ENCODE measurements at places on chromosomes 2 and 18.

- DNase-seq, result no peak
Observed at GRCh38 chr2:127086990-127087790, 19.8 kb downstream of the BIN1 start.

GRCh38 chr2:126657148-126657635 lies 1.2 kb downstream of the GYPC start:
- DNase-seq, result no peak

GRCh38 chr2:203689426-203690116 lies 16.9 kb upstream of the CD28 start:
- no peak for DNase-seq

DNA sequence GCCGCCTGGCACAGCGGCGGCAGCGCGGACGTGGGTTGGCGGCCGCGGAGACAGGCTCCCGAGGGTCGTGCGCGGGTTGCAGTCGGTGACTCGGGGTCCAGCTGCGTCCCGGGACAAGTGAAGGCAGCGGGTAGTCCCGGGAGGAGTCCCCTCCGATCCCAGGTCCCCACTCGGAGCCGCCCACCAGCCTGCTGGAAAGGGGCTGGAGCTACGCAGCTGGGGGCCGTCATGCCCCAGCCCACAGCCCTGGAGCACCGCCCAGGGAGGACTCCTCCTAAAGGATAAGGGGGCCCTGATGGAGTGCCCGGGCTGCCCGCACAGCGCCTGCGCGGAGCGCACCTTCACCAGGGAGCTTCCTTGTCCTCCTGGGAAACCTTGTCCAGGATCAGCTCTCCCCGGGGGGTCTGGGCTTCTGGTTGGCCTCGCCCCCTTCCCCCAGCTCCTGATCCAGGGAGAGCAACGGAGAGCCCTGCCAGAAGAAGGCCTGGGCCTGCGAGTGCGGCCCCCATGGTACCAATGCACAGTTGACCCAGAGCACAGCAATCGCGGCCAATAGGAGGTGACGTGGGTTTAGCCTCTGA lies 25.9 kb upstream of the ALPP start:
- no peak for DNase-seq

GRCh38 chr2:69298261-69298660 lies 88.8 kb downstream of the GFPT1 start:
- DNase-seq, result no peak

DNA sequence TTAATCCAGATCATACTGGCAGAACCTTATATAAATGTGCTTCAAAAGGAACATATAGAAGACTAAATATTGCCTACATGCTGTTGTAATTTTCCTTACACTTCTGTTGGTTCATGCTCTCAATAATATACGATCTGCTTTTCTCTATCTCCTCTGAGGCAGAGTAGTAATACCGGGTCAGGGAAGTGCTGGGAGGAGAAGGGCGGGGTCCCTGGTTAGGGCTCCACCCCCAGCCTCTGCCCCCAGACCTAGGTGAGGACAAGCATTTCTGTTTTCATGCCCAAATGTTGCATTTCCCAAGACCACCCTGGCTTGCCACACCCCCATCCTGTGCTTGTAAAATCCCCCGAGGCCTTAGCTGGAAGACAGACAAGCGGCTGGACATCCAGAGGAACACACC lies 55.3 kb downstream of the PLA2R1 start:
- DNase-seq, result no peak

- no peak for DNase-seq
Observed at GRCh38 chr18:64055019-64055418, 85.1 kb downstream of the SERPINB8 start.

DNA sequence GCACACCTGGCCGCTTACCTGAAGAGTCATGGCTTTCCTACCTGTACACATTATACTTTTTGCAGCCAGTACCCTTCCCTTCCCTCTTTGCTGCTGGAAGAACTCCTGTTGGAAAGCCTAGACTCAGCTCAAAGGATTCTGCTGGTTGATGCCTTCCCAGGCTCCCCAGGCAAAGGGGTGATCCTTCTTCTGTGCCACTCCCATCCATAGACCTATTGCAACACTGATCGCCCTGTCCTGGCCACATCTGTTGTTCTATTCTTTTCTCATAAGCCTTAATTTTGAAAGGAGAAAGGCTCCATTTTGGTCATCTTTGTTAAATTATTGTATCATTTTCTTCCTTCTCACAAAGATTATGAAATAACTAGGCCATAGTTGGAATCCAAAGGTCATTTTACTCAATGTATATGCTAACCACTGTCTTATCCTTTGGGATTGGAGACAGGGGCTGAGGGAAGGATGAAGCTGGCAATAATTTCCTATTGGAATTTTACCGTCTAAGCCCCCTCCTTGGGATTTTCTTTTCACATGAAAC lies 3.4 kb upstream of the PRKCE start:
- no peak for DNase-seq

GRCh38 chr2:120314690-120315366 lies 31.1 kb upstream of the INHBB start:
- DNase-seq, result no peak

DNA sequence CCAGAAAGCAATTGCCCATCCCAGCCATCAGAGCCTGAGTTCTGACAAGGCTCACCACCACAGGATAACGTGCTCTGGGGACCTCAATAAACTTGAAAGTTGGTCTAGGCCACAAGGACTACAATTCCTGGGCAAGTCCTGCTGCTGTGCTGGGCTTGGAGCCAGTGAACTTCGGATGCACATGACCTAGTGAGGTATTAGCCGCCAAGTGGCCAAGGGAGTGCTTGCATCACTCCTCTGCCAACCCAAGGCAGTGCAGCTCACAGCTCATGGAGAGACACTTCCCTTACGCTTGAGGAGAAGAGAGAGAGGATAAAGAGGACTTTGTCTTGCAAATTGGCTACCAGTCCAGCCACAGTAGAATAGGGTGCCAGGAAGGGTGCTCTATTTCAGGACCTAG lies 219.6 kb downstream of the MBD2 start:
- DNase-seq, result no peak

- DNase-seq, result no peak
Observed at GRCh38 chr2:189570570-189571031, 10.0 kb downstream of the SLC40A1 start.

GRCh38 chr2:159938395-159938794 lies 124.0 kb downstream of the PLA2R1 start:
- no peak for DNase-seq

DNA sequence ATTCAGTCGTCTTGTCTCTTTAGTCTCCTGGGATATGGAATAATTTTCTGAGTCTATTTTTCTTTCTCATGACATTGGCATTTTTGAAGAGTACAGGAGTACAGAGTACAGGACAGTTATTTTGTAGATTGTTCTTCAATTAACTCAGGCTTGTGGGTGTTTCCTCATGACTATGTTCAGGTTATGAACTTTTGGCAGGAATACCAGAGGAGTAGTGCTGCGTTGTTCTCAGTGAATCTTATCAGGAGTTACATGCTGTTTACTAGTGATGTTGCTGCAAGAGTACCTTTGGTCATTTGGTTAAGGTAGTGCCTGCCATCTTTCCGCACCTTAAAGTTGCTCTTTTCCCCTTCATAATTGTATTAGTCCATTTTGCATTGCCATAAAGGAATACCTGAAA lies 41.3 kb upstream of the AGFG1 start:
- DNase-seq, result no peak

GRCh38 chr18:54109131-54109683 lies 115.3 kb downstream of the MBD2 start:
- no peak for DNase-seq

- DNase-seq, result no peak
Observed at GRCh38 chr2:21728133-21728532, 604.4 kb downstream of the TDRD15 start.

- DNase-seq, result peak; percentile 61
Observed at GRCh38 chr2:100242891-100243619, 79.2 kb downstream of the LONRF2 start.

DNA sequence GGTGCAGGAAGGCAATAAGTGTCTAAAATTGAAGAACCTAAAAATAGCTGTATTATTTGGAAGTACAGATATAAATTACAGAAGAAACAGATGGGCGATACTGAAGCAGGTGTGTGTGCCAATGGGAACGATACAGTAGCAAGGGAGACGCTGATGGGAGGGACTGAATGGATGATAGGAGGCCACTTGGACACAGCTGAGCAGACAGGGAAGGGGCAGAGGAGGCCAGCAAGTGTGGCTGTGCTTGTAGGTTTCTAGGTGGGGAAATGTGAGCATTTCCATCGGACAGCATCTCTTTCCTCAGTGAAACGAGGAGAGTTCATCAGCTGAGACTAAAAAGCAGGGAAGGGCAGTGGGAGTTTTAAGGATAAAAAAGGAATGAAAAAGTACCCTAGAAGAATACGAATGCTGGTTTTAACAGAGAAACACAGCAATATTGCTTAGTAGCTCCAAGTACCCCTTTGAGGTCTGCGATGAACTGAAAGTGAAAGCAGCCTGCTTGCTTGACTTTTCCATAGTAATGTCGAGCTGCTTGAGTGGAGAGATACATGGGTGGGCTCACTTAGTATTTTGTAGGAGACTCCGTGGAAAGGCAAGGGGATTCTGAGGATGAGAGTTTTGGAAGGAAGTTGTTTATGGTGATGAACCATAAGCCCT lies 91.7 kb upstream of the EPC2 start:
- no peak for DNase-seq

DNA sequence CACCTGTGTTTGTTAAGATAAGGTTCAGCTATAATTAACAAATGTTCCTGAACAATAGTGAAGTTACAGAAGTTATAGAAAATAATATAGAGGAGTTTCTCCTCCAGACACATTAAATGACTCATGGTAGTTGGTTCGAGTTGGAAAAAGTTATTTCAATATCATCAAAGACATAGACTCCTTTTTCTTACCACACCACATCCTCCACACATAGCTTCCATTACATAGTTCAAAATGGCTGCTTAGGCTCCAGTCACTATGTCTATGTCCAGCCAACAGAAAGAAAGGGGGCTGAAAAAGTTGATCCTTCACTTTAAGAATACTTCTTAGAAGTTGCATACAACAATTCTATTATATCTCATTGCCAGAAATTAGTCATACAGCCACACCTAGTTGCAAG lies 50.7 kb downstream of the DYNAP start:
- no peak for DNase-seq

DNA sequence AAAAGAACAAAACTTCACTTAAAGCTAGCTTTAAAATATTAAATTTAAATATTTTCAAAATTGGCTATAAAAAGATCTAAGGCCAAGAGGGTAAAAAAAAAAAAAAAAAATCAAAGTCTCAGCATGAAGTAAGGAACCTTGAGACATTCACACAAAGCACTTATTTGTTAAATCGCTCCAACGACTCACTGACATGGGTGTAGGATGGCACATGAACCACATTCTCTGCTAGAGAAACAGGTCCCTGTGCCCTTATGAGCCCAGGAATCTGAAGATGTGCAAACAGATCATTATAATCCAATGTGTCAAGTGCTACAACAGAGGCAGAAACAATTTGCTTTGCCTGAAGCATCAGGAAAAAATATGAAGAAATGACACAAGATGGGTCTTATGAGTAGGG lies 13.8 kb downstream of the LAPTM4A start:
- no peak for DNase-seq

DNA sequence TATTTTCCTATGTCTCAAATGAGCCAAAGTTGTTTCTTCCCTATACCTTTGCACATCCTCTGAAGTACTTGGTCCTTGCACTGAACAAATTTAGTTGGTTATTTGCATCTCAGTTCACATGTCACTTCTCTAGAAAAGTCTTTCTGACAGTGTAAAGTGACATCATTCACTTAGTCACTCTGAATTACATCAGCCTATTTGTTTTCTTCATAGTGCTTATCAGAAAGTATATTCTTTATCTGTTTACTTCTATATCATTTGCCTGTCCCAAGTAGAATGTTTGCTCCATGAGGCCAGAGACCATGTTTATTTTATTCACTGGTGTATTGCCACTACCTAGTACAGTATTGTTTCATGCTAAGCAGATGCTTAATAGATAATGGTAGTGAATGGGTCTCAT lies 173.7 kb downstream of the HNMT start:
- DNase-seq, result no peak

DNA sequence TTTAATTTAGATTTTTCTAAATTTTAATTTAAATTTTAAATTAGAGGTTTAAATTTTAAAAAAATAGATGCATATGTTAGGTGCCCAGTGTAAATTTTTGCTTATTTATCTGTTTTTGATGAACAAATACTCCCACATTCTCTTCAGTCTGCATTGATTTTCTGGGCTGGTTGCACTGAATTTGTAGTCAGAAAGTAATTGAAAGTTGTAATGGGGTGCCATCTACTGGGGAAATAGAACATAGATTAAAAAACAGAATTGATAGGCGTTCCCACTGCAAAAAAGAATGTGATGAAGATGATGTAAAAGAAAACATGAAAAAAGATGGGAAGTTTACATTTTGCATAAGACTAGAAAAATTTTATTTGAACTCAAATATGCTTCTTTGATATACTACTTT lies 51.7 kb upstream of the CCDC85A start:
- peak; percentile 37 for DNase-seq

DNA sequence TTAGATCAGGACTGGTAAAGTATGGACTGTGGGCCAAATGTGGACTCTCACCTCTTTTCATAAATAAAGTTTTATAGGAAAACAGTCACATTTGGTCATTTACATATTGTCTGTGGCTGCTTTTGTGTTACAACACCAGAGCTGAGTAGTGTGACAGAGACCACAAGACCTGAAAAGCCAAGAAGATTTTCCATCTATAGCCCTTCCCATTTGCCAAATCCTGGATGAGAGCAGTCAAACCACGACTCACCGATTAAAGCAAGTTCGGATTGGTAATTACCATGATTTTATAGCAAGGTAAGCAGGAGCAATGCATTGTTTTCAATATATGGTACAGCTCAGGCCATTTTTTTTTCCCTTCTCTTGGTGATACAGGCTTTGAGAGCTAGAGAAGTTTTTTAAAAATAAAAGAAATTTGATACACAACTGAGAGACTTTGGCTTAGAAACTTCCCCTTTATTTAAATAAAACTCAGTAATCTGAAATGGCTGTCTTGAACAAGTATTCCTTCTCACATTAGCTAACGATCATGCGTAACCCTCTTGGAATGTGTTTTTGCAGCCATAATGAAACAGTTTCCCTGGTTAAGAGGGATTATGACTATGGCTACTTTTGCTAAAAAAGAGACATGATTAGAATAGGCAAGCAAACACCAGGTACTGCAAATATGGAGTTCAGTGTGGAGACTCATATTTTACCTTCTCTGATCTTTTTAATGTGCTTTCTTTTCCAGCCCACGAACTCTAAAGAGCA lies 9.5 kb upstream of the MALL start:
- DNase-seq, result no peak

DNA sequence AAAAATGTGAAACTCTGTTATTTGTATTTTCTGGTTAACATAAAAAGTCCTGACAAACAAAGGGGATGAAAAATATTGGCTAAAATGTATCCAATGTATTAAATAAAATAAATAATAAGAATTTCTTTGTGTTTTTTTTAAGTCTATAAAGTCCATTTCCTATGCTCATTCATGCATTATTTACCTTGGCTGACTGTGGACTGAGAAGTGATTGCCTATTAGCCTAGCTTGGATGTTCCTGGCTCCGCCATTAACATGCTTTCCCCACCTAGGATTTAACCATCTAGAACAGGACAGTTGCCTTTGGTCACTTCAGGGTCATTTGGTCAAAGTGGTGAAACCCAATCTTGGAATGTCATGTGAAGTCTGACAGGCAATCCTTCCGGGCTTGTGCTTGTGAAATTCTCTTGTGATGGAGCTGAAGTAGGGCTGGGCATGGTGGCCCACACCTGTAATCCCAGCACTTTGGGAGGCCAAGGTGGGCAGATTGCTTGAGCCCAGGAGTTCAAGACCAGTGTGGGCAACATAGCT lies 60.4 kb upstream of the TANC1 start:
- no peak for DNase-seq
